Stimulated activated memory B cell treated with anti-CD40 and anti-IgM and Interleukin-4, amounts not matched to agents 10 μg/mL and 1 μg/mL and 100 μg/mL, for 72 hours (primary cell): ENCODE measurements at places on chromosomes 3 and 15.

- ATAC-seq = no peak
Measured at GRCh38 chr3:149462051-149462450, 12.4 kb upstream of the TM4SF4 start.

DNA sequence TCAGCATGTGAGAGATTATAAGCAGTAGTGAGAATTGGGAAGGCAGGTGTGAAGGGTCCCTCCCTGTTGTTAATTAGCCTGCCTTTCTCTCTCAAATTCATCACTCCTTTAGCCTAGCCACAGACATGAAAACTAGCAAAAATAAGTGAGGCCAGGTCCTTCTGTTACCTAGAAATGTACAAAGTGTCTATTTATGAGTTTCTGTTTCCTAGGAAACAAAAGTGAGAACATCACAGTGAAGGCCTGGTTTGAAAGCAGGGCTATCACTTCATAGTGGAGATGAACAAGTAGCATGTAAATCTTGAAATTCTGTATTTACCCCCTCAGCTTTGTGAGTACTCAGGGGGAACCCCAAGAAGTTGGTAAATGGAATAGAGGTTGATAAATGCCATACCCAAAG is 78.2 kb upstream of the UMPS start:
- peak; percentile 24 for ATAC-seq

- ATAC-seq = no peak
Measured at GRCh38 chr3:149648525-149648924, 9.3 kb downstream of the WWTR1 start.

GRCh38 chr3:180179562-180179961 is 142.8 kb upstream of the PEX5L start:
- no peak for ATAC-seq

DNA sequence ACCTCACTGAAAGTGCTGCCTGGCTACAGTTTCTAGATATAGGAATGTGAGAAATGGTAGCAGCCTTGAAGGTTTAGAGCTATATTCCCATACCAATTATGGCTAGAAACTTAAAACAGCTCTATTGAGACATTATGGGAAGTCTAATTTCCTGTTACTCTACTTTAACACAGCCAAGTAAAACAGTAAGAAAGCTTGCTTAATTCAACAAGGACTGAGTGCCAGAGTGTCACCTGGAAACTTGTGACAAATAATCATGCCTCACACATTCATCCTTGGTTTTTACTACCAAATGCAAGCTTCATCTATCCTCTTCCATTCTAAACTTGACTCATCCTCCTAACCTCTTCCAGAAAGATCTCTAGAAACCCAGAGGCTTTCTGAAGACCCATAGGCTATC is 41.7 kb downstream of the UBE3A start:
- no peak for ATAC-seq

DNA sequence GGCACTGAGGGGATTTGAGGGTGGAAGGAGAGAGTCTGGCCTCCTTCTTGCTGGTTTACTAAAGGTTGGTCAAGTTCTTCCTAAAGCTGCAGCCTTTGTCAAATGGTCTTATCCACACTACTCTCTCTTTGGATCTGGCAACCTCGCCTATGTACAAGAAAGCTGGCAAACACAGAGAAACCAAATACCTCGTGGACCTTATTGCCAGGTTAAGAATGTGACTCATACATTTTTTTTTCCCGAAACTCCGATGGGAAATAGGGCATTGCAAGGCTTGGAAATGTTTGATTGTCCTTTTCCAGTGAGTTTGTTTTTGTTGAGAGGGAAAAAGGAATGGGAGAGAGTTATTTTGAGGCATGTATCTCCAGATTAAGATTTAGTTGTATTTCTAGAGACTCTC is 13.9 kb downstream of the EOMES start:
- no peak for ATAC-seq

DNA sequence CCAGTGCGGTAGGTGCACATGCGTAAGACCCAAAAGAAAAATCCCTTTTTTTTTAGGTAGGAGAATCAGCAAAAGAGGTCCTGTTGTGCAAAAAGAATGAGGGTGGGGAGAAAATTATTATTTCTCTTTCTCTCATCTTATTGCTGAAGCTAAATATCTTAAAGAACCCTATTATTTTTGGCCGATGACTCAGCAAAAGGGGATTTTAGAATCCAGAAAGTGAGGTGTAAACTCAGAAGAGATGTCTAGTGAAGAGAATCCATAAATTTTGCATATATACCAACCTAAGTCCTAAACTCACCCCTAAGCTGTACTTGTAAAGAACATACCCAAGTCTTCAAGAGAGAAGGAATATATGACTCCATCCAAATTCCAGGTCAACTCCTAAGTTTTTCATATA is 386.3 kb upstream of the ZNF717 start:
- ATAC-seq = no peak

- ATAC-seq = no peak
Measured at GRCh38 chr3:143783851-143784370, 64.4 kb downstream of the SLC9A9 start.

GRCh38 chr15:73901126-73901810 is 25.0 kb upstream of the LOXL1 start:
- no peak for ATAC-seq

GRCh38 chr15:74978503-74978902 is 16.9 kb upstream of the SCAMP5 start:
- ATAC-seq = no peak

DNA sequence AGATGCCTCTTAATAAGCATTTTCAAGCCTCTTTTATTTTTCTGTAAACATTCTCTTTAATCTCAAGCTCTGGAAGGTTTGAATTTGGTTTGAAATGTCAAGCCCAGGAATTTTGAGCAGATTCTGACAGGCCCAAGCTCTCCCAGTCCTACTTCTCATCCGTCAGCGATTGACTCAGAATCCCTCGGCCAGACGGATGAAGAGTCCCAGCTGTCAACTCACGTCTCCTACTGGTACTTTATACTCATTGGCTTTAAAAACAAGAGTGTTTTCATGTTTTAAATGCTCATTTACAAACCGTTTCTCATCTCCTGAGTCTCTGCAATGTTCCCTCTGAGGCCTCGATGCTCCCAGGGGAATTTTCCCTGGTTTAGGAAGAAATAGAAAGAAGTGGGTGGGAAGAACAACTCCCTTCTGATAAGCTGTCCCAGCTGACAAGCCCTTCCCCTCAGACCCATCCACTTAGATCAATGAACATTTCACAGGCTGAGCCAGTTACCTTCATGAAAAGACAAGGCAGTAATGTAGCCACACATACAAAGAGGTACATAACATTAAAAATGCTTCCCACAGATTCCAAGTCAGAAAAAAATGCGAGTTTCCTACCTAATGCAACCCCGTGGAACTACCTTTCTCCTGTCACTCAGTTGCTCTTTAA is 478.2 kb upstream of the DPH6 start:
- no peak for ATAC-seq

- ATAC-seq = no peak
Measured at GRCh38 chr3:194395212-194395611, 3.9 kb downstream of the GP5 start.

GRCh38 chr15:50250760-50251394 is 14.6 kb downstream of the HDC start:
- ATAC-seq = no peak

- no peak for ATAC-seq
Measured at GRCh38 chr3:193080821-193081365, 160.1 kb upstream of the PLAAT1 start.

GRCh38 chr15:78244101-78244500 is 9.7 kb upstream of the ACSBG1 start:
- no peak for ATAC-seq

- no peak for ATAC-seq
Measured at GRCh38 chr3:17166369-17166768, 281.6 kb downstream of the PLCL2 start.

DNA sequence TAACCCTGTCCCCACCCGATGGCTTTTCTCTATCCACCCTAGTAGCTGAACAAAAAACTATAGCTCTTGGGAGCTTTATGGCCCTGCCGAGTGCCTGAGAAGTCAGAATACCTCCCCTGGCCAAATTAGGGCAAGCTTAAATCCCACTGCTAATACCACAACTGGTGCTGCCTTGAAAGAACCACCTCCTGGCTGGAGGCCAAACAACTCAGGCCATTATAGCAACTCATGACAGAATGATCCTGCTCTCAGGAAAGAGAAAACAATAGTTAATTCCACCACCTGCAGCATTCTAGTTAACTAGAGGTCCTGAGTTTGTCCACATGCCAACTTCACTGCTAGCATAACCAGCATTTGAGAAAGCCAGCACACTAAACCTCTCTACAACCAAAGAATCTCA is 123.2 kb downstream of the RTP4 start:
- ATAC-seq = no peak

DNA sequence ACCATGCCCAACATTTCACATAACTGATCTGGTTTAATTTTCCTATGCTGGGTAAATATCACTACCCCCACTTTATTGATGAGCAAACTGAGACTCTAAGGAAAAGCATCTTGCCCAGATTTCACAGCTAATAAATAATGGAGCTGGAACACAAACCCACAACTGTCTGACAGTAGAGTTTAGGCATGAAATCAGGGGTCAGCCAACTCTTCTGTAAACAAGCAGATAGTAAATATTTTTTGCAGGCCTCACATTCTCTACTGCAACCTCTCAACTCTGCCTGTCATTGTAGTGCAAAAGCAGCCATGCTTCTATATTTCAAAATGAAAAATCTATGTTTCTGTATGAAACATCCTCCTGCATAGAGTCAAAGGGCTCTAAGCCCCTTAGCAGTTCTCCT is 111.5 kb downstream of the ERC2 start:
- ATAC-seq = no peak

DNA sequence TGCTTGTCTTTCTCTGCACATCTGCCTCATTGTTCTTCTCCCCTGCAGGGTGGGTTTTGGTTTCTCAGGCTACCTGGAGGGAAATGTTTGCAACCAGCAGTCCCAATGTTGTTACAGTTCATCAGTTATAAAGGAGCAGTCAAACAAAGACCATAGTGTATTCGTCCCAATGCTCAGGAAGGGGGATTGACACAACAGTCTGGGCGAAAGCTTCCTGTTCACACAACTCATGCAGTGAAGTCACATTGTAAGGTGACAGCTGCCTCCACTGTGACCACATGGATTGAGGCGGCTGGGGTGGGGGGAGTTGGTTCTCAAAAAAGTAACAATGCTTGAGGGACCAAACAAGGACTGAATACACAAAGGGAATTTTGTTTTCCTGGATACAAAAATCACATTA is 28.8 kb upstream of the TF start:
- no peak for ATAC-seq

GRCh38 chr3:184361532-184361931 is at the start of the genes CLCN2 and POLR2H:
CLCN2 (minus strand) TSS chr3:184361605; CDS start chr3:184361479, 126 bp downstream.
POLR2H (plus strand) TSS chr3:184361710; CDS start chr3:184363493, 1,783 bp downstream.
- ATAC-seq = peak; percentile 59

- ATAC-seq = no peak
Measured at GRCh38 chr3:13322324-13322723, 97.8 kb downstream of the NUP210 start.

- ATAC-seq = no peak
Measured at GRCh38 chr3:62462104-62462762, 88.9 kb upstream of the FEZF2 start.

DNA sequence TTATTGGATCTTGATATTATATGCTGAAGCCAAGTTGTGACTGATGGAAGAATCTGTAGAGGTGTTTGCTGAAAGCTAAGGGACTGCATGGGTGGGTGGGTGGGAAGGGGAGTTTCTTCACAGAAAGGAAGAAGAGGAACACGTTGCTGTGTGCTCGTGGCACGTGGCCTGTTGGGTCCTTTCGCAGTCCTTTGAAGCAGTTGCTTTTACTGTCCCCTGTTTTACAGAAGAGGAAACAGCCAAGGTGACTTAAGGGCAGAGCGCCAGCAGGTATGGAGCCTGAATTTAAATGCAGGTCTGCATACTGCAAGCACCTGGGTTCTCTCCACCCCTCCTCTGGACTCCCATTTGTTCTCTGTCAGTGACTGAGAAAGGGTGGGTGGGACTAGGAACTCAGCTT is 59.4 kb upstream of the PRR23C start:
- no peak for ATAC-seq
